Activated CD8-positive, alpha-beta memory T cell treated with anti-CD3 and anti-CD28 coated beads, Interleukin-2, amount 50 U/mL, for 4 hours (primary cell): ENCODE measurements at places on chromosomes 2 and 18.

DNA sequence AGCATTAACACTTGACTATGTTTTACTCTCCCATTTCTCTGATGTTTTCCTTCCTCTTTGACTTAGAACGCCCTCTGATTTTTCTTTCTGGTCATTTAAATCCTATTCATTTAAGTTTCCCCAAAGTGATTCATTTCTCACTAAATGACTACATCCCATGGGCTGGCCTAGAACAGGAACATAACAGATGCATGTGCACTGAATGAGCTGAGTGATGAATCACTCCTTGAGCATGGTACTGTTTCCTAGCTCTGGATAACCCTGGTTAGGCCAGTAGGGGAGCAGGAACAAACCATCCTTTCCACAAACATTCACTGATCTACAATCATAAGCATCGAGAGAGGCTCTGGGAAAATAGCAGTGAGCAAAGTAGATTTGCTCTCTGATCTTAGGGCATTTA is 221.9 kb upstream of the SETBP1 start:
- no peak for DNase-seq

GRCh38 chr2:135637456-135638087 is 104.1 kb upstream of the UBXN4 start:
- DNase-seq, result no peak

- DNase-seq, result peak; percentile 40
Observed at GRCh38 chr18:9095297-9096006, 7.0 kb upstream of the NDUFV2 start.

GRCh38 chr2:159139216-159139933 is 147.1 kb downstream of the WDSUB1 start:
- DNase-seq, result no peak

DNA sequence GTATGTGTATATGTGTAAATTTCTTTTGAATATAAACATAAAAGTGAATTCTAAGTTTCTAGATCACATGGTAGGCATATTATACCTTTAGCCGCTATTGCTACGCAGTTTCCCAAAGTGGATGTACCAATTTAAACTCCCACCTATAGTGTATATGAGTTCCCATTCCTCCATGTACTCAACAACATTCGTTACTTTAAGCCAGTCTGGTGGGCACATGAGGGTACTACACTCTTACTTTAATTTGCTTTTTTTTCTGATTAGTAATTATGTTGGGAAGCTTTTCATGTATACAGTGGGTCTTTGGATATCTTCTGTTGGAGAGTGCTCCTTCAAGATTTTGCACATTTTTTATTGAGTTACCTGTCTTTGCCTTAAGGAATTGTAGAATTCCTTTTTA is 683.8 kb downstream of the ERBB4 start:
- DNase-seq, result no peak

DNA sequence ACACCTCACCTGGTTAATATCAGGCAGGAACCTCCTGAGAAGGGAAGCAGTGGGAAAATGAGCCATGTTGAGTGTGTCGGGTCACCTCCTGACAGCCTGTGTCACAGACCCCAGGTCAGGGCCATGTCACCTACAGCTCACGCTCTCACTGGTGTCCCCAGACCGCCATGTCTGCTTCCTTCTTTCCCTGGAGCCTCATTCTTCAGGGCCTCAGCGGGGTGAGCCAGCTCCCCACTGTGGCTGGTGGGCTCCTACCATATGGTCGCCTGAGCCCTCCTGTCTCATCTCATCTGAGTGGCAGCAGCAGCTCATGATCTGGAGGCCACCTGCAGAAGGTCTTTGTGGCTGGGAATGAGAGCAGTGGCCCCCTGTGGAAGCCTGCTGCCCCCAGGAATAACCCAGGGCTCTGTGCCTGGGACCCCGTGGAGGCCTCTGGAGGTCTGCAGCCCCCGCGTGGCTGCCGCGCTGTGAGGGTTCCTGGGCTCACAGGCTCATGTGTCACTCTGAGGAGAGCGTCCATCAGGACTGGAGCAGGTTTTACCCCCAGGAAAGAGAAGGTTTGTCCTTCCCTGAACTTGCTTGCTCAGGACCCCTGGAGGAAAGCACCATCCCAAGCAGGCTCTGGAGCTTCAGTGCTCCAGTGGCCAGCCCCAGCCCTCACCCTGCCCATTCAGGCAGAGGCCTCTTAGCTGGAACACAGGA is 56.4 kb downstream of the FAM168B start:
- no peak for DNase-seq

GRCh38 chr2:29082804-29083495 is 8.6 kb upstream of the PCARE start:
- no peak for DNase-seq

DNA sequence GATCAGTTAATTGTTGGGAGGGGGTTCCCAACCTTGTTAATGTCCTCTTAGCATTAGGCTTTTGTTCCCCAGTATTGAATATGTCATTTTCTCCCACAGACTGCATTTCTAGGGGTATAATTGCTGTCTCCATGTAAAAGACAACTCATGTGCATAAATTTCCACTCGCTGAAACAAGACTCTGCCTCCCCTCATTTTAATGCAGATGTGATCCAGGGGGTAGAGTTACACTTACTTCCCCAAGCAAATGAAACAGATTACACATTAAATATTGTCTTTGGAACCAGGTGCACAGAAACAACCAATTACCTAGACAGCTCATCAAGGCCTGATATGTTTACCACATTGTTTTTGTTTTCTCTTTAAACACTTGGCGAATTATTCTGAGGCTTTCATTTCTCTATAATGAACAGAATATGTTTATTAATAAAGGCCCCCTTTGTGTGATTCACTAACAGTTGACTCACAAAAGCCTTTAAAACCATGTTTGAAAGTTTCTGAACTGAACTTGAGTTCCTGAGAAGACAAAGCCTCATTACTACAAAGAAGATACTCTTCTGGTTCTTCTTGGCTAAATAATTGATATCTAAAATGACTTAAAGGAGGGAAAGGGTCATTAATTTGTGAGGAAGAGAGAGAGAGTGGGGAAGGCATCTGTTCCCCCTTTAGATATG is 15.0 kb upstream of the ACVR1 start:
- no peak for DNase-seq

GRCh38 chr2:159904127-159904958 is 106.3 kb upstream of the CD302 start:
- DNase-seq, result peak; percentile 85

- DNase-seq, result no peak
Observed at GRCh38 chr2:48194641-48195040, 288.3 kb upstream of the FBXO11 start.

- DNase-seq, result no peak
Observed at GRCh38 chr18:67183398-67183797, 333.1 kb downstream of the DSEL start.

GRCh38 chr2:237637429-237638135 is 10.2 kb downstream of the LRRFIP1 start:
- DNase-seq, result no peak

DNA sequence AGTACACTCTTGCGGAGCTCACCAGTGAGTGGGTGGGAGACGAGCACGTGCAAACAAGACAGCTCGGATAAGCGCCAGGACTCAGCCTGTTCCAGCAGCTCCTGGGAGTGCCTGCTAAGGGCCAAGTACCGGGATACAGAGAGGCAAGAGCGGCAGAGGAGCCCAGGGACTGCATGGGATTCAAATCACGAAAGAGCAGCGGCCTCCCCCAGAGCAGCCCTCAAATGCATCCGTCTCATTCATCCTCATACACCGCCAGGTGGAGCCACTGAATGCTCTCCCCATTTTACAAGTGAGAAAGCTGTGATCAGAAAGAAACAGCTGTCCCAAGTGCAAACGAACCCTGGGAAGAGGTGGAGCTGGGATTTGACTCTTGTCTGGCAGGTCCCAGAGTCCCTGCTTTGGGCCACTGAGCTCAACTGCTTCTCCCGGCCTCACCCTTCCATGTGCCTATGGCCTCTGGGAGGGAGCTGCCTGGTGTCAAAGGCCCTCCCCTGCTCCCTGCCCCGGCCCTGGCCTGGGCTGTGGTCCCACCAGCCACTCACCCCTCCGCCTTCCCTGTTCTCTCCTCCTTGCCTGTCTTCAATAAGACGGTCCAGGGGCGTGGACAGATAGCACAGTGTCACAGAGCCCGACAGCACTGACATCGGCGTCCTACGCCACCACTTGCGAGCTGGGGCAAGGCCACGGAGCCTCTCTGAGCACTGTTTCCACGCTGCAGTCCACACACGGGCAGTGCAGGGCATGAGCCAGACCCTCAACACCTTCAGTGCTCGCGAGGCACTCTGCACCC is 72.8 kb upstream of the TAF1B start:
- peak; percentile 47 for DNase-seq

DNA sequence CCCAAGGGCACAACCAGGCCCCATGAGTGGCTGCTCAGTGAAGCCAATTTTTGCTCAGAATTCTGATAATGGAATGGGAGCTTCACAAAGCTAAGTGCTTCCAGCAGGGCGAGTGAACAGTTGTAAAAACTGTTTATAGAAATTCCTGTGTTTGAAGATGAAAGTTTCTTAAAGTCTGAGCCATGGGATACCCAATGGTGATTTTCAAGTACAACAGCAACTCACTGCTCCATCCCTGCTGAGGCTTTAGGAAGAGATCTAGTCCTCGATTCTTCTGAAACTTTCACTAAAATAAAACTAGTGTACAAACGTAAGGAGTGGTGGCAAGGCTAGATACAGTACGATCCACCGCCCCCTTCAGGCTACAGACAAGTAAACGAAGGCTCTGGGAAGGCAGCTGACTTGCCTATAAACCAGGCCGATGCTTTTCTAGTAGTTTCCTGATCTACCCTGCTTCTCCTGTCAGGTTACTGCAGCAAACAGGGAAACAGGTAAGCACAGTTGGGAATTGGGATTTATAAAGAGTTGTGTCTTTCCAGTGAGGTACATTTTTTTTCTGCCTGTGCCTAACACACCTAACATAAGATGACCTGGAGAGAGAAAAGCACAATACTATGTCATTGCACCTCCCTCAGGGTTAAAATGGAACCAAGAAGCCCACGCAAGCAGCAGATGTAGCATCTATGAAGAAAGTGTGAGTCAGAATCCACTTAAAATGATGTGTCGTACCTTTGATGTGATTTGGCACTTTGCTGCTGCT is 108.7 kb downstream of the UXS1 start:
- peak; percentile 48 for DNase-seq

GRCh38 chr2:26432859-26433258 is 31.1 kb downstream of the DRC1 start:
- DNase-seq, result no peak

GRCh38 chr18:78433562-78433961 is 546.1 kb upstream of the SALL3 start:
- DNase-seq, result no peak

DNA sequence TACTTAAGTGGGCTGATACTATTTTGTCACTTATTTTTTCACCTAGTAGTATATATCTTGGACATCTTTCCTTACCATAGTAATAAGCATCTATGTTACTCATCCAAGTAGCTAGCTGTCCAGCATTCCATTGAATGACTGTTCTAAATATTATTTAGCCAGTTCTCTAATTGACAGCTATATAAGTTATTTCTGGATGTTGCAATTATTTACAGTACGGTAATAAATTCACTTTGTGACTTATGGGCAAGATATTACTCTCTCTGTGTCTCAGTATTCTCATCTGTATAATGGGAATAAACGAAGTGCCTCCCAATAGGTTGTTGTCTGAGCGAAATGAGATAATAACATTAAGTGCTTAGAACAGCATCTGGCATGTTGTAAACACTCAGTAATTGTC is 46.6 kb upstream of the AGAP1 start:
- no peak for DNase-seq

DNA sequence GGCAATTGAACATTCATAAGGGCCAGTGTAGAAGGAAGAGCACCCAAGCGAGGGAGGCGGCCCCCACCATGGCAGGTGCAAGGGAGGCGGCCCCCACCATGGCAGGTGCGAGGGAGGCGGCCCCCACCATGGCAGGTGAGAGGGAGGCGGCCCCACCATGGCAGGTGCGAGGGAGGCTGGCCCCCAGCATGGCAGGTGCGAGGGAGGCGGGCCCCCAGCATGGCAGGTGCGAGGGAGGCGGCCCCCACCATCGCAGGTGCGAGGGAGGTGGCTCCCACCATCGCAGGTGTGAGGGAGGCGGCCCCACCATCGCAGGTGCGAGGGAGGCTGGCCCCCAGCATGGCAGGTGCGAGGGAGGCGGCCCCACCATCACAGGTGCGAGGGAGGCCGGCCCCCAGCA is 24.7 kb upstream of the GPC1 start:
- DNase-seq, result no peak

DNA sequence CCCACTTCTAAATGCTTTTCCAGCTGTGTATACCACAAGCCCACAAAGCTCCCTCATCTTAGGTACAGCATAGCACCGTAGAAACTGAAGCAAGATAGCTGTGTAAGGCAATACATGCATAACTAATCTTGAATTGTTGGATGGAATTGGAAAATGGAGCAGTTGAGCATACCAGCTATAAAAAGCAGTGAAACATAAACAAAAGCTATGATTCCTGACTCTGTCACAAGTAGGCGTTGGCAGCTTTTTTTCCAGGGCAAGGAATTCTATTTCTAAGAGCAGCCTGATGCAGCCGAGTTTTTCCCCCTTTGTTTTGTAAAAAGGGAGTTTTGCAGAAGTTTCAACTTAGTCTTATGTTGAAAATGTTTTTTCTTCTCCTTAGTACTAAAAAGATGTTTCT is 32.4 kb downstream of the MOGAT1 start:
- no peak for DNase-seq

DNA sequence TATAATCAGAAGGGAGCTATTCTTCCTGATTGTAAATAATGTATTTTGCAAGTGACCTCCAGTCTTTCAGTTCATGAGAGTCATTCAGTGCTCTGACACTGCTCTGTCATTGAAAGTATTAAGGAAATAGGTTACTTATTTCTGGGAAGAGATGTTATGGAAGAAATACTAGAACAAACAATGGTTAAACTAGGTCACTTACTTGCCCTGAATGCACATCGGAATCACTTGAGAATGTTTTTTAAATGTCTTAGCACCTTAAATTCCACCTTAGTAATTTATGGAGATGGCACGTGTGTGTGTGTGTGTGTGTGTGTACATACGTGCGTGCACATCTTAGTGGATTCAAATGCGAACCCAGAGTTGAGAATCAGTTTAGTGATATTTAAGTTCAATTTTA is 126.6 kb upstream of the KCNH7 start:
- DNase-seq, result no peak

DNA sequence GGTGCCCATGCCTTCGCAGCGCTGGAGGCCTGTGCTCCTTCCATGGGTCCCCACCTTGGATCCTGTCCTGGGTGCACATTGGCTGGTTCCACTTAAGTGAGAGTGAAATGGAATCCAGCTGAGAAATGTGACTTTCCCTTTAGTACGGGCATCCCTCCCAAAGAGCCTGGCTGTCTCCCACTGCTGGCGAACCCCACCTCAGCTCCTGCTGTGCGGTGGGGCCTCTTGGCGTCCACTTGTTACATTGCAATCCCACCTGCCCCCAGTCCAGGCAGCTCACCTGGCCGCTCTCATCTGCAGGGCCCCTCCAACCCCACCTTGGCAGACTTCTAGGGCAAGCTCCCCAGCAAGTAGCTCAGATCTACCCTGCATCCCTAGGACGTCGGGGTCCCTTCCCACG is 35.5 kb upstream of the GNAL start:
- no peak for DNase-seq

DNA sequence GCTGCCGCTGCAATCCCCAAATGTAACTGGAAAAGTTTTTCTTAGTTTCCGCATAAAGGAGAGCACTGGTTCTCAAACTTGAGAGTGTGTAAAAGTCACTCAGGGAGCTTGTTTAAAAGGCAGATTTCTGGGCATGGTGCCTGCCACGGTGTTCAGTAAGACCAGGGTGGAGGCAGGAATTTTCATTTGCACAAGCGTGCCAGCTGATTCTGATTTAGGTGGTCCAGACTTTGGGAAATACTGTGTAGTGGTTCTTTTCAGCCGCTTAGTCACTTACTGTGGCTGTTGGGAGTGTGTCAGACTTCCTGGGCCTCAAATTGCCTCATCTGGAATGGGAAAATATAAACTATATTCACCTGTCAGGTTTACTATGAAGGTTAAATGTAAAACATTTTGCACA is 788 bp downstream of the ARMC9 start:
- no peak for DNase-seq
